ENCODE measurements at places on chromosomes 4 and X. TPM values are rescaled to one million over a fixed set of nuclear protein-coding genes. Genes with fewer than 3 reads are reported as not detected.

NXF2 gene
- total RNA-seq, result not detected

CHRNA9 gene
- not detected for total RNA-seq

MAGEB17 gene
- not detected for total RNA-seq

MMGT1 gene
- 22.1 TPM for total RNA-seq

ZCCHC12 gene
- not detected for total RNA-seq

ATRX gene
- total RNA-seq, result 84.4 TPM

NEUROG2 gene
- total RNA-seq, result not detected

REPS2 gene
- not detected for total RNA-seq

MAP9 gene
- 3.0 TPM for total RNA-seq

GYG2 gene
- total RNA-seq, result not detected

MAMLD1 gene
- 20.7 TPM for total RNA-seq

CPLX1 gene
- 2.1 TPM for total RNA-seq

SYTL4 gene
- not detected for total RNA-seq

All from T-helper 1 cell treated with Interleukin-12 subunit alpha and Interleukin-12 subunit beta and Interleukin-4 antibody, amounts not matched to agents 30 ng/mL and 1 ng/mL, for 36 hours (primary cell).